ENCODE measurements at places on chromosomes 4 and X. TPM values are rescaled to one million over a fixed set of nuclear protein-coding genes. Genes with fewer than 3 reads are reported as not detected.
A peak's percentile ranks its signal among the peaks of the same experiment; 100 is the strongest.

GRCh38 chr4:36573441-36573840 lies 292.0 kb downstream of the DTHD1 start:
- H3K36me3 ChIP-seq = no peaks in the 10 kb centered on the region
- no peak for DNase-seq
- H3K4me3 ChIP-seq = no peak overlapping the region
- H3K27me3 ChIP-seq = no peaks in the 10 kb centered on the region

DNA sequence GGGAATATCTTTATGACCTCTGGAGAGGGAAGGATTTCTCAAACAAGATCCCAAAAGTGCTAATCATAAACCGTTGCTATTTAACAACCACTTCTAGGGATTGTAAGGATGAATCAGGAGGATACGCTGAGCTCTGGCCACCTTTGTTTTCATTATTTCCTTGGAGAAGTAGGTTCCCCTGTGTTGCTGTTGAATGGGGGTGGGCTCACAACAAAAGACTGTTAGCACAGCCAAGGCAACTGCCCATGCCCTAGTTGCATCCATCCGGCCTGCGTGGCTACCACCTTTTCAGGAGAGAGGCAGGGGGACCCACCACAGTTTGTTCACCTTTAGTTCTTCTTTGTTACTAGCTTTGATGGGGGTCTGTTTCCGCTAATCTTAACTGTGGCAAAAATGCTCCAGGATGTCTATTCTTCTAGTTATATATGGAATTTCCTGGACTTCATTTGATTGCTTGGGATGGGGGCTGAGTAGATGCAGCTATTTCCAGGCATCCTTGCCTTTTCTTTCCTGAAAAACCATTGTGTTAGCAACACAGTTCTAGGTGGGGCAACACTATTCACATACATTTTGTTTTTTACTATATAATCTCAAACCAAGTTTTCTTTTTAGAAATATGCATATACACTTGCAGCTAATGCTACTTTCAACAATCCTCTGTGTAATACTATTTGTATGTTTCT lies 95.4 kb downstream of the KDR start:
- no peak overlapping the region for H3K27ac ChIP-seq
- no peak for DNase-seq
- H3K36me3 ChIP-seq = no peaks in the 10 kb centered on the region
- H3K27me3 ChIP-seq = no peaks in the 10 kb centered on the region
- H3K4me1 ChIP-seq = no peaks in the 10 kb centered on the region
- no peak overlapping the region for H3K4me3 ChIP-seq

DNA sequence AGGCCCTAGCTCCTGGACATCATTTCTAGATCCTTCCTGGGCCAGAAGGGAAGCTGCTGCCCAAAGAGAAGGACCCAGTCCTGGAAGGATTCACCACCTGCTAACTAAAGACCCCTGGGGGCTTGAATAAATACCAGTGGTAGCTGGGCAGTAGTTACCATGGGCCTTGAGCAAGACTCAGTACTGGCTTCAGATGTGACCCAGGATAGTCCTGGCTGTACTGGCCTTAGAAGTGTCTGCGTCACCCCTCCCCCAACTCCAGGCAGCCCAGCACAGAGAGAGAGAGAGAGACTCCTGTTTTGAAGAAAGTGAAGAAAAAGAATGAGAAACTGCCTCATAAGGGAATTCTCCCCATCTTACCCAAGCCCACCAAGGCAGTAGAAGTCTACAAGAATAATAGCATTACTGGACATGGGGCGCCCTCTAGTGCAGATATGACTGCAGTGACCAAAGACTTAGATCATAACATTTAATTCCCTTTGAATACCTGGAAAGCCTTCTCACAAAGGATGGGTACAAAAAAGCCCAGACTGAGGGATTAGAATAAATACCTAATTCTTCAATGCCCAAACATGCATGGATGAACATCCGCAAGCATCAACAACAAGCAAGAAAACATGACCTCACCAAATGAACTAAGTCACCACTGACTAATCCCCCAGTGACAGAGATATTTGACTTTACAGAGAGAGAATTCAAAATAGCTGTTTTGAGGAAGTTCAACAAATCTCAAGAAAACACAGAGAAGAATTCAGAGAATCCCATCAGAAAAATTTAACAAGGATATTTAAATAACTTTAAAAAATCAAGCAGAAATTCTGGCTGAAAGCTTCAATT lies 171.8 kb downstream of the HNRNPD start:
- peak; percentile 71 for DNase-seq
- no peaks in the 10 kb centered on the region for H3K27me3 ChIP-seq
- H3K4me1 ChIP-seq = no peaks in the 10 kb centered on the region
- H3K27ac ChIP-seq = no peak overlapping the region

PCDH18 gene
- not detected for total RNA-seq

DNA sequence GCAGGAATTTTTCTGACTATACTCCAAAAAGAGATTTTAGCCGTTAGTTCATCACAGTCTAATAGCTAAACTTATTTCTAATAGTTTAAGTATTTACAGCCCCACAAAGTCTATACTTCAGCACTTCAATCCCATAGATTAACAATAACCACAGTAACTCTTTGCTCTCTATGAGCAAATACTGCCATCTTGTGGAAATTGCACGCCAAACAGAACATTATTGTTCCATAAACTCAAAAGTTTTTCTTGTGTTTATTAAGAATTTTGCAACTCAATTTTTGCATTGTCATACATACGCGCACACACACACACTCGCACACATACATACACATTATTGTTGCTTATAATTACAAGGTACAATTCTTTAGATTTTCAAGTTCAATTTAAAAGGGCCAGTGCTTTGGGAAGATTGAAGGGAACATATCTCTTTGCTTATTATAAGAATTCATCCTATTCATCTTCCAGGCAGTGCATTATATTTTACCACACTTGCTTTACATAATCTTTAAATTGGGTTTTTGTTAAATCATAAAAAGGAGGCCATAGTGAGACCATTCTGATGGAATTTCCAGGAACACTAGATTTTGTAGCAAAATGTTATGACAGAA lies 63.8 kb upstream of the ATOH1 start:
- no peaks in the 10 kb centered on the region for H3K4me1 ChIP-seq
- no peak overlapping the region for H3K4me3 ChIP-seq
- H3K27me3 ChIP-seq = no peaks in the 10 kb centered on the region

DNA sequence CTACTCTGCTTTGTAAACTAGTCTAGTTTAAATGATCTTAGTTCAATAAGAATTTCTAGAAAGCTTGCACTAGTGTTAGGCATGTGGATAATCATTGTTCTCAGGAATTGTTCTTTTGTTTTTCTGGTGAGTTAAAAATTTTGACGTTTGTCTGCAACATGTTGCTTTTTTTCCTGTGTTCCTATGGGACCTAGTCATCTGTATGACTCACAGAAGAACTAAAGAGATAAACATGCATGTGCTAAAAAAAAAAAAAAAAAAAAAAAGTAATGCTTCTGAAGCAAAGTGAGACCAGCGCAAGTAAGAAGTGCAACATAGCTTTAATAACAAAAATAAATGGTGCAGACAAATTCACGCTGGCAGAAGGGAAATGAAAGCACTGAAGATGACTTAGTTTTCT lies 471.2 kb downstream of the IQCM start:
- H3K27ac ChIP-seq = no peak overlapping the region
- H3K36me3 ChIP-seq = no peaks in the 10 kb centered on the region
- DNase-seq = no peak
- no peaks in the 10 kb centered on the region for H3K4me1 ChIP-seq
- no peaks in the 10 kb centered on the region for H3K27me3 ChIP-seq
- no peak overlapping the region for H3K4me3 ChIP-seq

GRCh38 chrX:144896323-144896722 lies 351.0 kb upstream of the SPANXN1 start:
- H3K27ac ChIP-seq = no peak overlapping the region
- H3K27me3 ChIP-seq = no peaks in the 10 kb centered on the region
- no peak for DNase-seq
- no peaks in the 10 kb centered on the region for H3K4me1 ChIP-seq

- H3K27ac ChIP-seq = no peak overlapping the region
- no peaks in the 10 kb centered on the region for H3K36me3 ChIP-seq
- peaks cover 29% of the 10 kb centered on the region for H3K4me1 ChIP-seq
- no peaks in the 10 kb centered on the region for H3K27me3 ChIP-seq
Measured at GRCh38 chrX:18889346-18890048, 94.4 kb downstream of the PHKA2 start.

DNA sequence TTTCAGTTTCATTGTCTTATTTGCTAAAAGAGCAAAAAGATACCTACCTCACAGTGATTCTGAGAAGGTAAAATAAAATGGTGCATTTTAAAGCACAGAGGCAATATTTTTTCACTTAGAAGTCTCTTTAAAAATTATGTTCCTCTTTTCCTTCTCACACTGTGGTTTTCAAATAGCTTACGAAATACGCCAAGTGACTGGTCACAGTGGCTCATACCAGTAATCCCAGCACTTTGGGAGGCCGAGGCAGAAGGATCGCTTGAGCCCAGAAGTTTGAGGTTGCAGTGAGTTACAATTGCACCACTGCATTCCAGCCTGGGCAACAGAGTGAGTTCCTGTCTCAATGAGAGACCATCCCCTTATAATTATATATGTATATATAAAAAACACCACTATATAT lies 372.6 kb downstream of the FBXO8 start:
- H3K27me3 ChIP-seq = no peaks in the 10 kb centered on the region
- DNase-seq = no peak
- no peaks in the 10 kb centered on the region for H3K4me1 ChIP-seq
- no peak overlapping the region for H3K27ac ChIP-seq
- H3K36me3 ChIP-seq = no peaks in the 10 kb centered on the region

NAA11 gene
- not detected for total RNA-seq

DNA sequence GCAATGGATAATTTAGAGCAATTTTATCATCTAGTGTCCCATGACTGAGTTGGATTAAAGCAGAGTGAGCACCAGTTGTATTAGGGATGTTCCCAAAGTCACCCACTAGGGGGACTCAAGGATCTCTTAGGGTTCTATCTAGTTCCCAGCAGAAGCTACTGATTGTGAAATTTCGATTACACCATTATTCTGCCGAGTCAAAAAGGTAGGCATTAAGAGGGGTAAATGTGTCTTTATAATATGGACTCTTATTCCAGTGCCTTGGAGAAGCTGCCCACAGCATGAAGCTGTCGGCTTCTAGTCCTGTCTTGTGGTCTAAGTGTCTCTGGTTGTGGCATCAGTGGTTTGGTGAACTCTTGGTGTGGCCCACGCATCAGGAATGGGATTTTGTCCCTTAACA lies 53.3 kb downstream of the RGS12 start:
- no peaks in the 10 kb centered on the region for H3K27me3 ChIP-seq
- H3K4me1 ChIP-seq = peaks cover 13% of the 10 kb centered on the region
- H3K27ac ChIP-seq = no peak overlapping the region
- peak; percentile 80 for DNase-seq

DNA sequence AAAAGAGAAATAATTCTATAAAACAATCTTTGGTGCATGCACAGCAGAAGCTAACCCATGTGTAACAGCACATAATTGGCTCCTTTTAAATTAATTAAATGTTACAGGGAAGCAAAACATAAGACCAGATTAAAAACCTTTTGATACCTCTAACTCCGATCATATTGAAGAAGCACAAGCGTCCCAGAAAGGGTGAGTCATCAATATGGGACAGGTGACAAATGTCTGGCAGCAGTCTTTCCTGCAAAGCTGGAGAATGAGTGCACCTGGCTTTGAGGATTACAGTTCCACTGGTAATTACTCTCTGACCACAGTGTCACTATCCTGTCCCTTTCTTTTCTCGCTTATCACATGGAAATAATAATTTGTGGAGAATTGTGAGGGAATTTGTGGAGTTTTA lies 94.6 kb downstream of the FAM9B start:
- H3K27ac ChIP-seq = no peak overlapping the region
- no peak for DNase-seq
- H3K27me3 ChIP-seq = peaks cover 2% of the 10 kb centered on the region
- H3K4me1 ChIP-seq = no peaks in the 10 kb centered on the region
- H3K4me3 ChIP-seq = no peak overlapping the region

KCNE5 gene
- total RNA-seq = 0.47 TPM

- no peak for DNase-seq
- H3K27ac ChIP-seq = no peak overlapping the region
- H3K36me3 ChIP-seq = no peaks in the 10 kb centered on the region
Measured at GRCh38 chr4:145182222-145182621, 1.8 kb upstream of the OTUD4 start.

GPR50 gene
- not detected for total RNA-seq

DNA sequence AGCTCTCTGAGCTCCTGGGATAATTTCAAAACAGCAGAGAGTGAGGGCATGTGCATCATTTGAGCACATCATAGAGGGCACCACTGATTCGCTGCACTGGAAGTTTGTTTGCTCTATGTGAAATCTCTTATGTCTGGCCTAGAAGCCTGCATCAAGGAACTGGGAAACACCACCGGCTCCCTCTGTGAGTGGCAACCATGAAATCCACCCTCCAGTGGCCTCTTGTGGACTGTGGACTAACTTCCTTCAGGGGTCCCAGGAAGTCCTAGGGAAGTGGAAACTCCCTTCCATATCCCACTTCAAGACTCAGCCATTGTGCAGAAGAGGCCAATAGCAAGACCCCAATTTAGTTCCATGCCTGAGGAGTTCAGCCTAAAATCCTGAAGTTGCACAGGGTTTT lies 48.0 kb upstream of the IGFBP7 start:
- H3K27ac ChIP-seq = no peak overlapping the region
- no peaks in the 10 kb centered on the region for H3K27me3 ChIP-seq
- H3K4me3 ChIP-seq = no peak overlapping the region
- no peak for DNase-seq
- peaks cover 40% of the 10 kb centered on the region for H3K4me1 ChIP-seq

GRCh38 chr4:29309050-29309449 lies 1411.1 kb upstream of the PCDH7 start:
- H3K36me3 ChIP-seq = no peaks in the 10 kb centered on the region
- H3K27ac ChIP-seq = no peak overlapping the region
- no peak overlapping the region for H3K4me3 ChIP-seq
- H3K4me1 ChIP-seq = no peaks in the 10 kb centered on the region
- H3K27me3 ChIP-seq = no peaks in the 10 kb centered on the region

- no peaks in the 10 kb centered on the region for H3K27me3 ChIP-seq
- no peak overlapping the region for H3K27ac ChIP-seq
- H3K36me3 ChIP-seq = no peaks in the 10 kb centered on the region
- no peak for DNase-seq
- no peaks in the 10 kb centered on the region for H3K4me1 ChIP-seq
Measured at GRCh38 chrX:8868070-8868773, 67.0 kb upstream of the FAM9A start.
